ENCODE measurements at places on chromosomes 13 and 19.

GRCh38 chr13:42532561-42533335 lies 41.2 kb upstream of the TNFSF11 start:
- DNase-seq, result no peak

DNA sequence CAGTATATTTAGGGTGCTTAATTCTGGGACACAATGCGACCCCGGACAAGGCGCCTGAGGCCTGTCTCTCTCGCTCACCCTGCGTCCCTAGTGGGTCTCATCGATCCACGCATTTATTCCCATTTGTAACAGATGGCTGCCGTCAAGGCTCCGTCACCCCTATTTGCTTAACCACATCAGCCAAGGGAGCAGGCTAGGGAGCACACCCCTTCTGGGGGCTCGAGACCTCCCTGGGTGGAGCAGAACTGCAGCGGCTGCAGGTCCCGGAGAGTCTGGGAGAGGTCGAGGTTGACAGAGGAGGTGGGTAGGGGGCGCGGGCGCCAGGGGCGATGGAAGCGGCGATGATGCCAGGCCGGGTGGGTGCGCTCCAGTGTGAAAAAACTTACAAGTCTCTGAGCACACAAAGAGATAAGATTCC lies 507 bp downstream of the ALG5 start:
- DNase-seq, result no peak

GRCh38 chr13:84980571-84980970 lies 818.6 kb downstream of the SLITRK6 start:
- no peak for DNase-seq

- no peak for DNase-seq
Observed at GRCh38 chr13:75512253-75512652, 25.4 kb downstream of the COMMD6 start.

GRCh38 chr19:55080121-55080967 lies 4.7 kb downstream of the EPS8L1 start:
- peak; percentile 26 for DNase-seq

Measured in stimulated activated CD8-positive, alpha-beta memory T cell treated with anti-CD3 and anti-CD28 coated beads, Interleukin-2, amount 100 ng/mL, for 1 hour (primary cell).